Trophoblast cell (in vitro differentiated cells and primary cell): ENCODE measurements at places on chromosomes 12 and 14.

GRCh38 chr12:12563290-12563928 is 746 bp upstream of the DUSP16 start:
- no peak for DNase-seq

- peak; percentile 50 for DNase-seq
Observed at GRCh38 chr12:93243689-93244513, 133.8 kb upstream of the NUDT4 start.

DNA sequence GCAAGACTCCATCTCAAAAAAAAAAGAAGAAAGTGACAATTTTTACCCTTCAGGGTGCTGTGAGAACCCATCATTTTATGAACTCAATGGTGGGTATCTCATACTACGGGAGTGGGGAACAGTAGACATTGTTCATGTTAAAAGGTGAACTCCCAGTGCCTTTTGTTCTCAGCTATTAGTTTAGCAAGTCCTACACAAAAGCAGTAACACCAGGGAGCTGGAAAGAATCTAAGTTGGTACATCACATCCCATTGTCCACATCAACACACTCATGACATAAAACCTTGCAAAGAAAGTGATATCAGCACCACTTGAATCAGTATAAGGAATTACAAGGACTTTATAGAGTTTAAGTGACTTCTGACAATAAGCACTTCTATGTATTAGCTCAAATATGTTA is 47.4 kb upstream of the ABCC9 start:
- no peak for DNase-seq

DNA sequence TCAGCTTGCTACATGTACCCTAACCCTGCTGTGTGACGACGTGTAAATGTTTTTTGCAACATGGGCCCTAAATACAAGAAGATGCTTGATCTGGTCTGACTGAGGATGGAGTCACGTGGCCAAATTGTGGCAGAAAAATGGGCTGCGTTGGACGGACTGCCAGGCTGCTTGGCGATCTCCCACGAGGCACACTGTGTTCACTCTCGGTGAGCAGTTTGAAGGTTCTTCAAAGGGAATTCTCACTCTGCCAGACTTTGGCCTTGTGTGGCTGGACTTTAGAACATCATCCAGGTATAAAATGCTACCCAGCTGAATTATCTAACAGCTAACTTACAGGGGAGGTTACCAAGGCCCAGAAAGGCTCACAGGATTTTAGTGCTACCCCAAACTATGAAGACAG is 85.1 kb downstream of the KDM2B start:
- DNase-seq = no peak

GRCh38 chr12:47612953-47613352 is 92.9 kb downstream of the RPAP3 start:
- DNase-seq = no peak
